GM12865 (cell line): ENCODE measurements at places on chromosomes 2 and 18.

- peak; percentile 51 for DNase-seq
These were observed 143.1 kb upstream of the TTC39C start for GRCh38 chr18:23871410-23871809.

GRCh38 chr2:233244818-233245217 lies 6.7 kb upstream of the ATG16L1 start:
- no peak for DNase-seq

DNA sequence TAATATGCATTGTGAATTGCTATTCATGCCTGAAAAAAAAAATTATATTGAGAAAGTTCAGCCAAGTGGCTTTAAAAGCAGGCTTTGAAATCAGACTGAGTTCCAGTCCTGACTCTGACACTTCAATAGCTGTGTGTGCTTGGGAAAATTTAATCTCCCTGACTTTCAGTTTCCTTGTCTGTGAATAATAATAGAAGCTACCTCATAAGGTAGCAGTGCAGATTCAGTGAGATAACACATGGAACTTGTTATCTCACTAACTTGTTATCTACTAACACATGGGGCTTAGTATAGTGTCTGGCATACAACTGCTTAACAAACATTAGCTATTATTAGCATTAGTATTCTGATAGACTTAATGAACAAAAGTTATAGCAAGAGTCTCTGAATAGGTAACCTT lies 14.9 kb downstream of the ALS2 start:
- DNase-seq = no peak

- no peak for DNase-seq
These were observed 948 bp upstream of the GATA6 start for GRCh38 chr18:22168360-22168921.

DNA sequence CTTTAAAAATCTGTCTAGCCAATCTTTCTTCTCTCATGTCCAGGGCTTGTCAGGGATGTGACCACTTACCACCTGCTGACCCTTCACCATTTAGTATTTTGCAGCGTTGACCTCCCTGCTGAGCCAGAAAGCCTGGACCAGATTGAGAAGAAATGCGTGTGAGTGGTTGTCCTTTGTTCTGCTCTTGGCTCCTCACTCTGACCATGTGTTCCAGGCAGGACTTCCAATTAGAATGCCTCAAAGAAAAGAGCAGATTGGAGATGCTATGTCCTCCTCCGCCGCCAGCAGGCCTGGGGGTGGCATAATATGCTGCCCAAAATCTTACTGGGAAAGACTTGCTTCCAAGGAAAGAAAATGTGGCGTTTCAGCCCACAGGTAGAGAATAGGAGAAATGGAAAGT lies 894.1 kb downstream of the SLC4A3 start:
- DNase-seq = no peak

- DNase-seq = peak; percentile 46
These were observed 335.4 kb upstream of the CDH2 start for GRCh38 chr18:28512357-28512756.
